Stimulated activated CD8-positive, alpha-beta memory T cell treated with anti-CD3 and anti-CD28 coated beads, Interleukin-15, amount 100 ng/mL, for 4 hours (primary cell): ENCODE measurements at places on chromosomes 7 and 10.
A peak's percentile ranks its signal among the peaks of the same experiment; 100 is the strongest.

GRCh38 chr10:95287281-95287680 is 3.5 kb downstream of the PDLIM1 start:
- DNase-seq = no peak

GRCh38 chr7:6425948-6426347 is 21.8 kb downstream of the DAGLB start:
- DNase-seq = no peak

- no peak for DNase-seq
Measured at GRCh38 chr10:2122431-2123124, 385.3 kb upstream of the ADARB2 start.

GRCh38 chr7:95469848-95470247 is 15.9 kb upstream of the ASB4 start:
- no peak for DNase-seq

GRCh38 chr7:70343519-70343918 is 745.2 kb downstream of the AUTS2 start:
- DNase-seq = no peak

- no peak for DNase-seq
Measured at GRCh38 chr7:66964411-66964810, 31.0 kb downstream of the SBDS start.

GRCh38 chr7:76383089-76383944 is 24.5 kb upstream of the YWHAG start:
- no peak for DNase-seq

DNA sequence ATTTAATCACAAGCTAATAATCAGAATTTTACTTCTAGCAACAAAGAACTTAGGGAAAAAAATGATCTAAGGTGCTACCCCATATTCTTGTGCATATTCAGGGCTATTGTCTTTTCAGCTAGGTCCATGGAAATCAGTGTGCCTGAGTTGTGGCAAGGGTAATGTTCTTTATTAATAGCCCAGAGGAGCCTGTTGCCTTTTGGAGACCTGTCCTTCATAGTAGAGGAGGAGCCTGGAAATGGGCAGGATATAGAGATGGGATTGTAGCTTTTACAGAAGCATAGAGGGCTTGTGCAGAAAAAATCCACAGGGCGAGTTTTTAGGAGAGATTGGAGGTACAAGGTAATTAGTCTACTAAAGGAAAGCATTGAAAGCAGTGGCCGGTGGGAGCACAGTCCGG is 38.9 kb downstream of the AGK start:
- DNase-seq = no peak

DNA sequence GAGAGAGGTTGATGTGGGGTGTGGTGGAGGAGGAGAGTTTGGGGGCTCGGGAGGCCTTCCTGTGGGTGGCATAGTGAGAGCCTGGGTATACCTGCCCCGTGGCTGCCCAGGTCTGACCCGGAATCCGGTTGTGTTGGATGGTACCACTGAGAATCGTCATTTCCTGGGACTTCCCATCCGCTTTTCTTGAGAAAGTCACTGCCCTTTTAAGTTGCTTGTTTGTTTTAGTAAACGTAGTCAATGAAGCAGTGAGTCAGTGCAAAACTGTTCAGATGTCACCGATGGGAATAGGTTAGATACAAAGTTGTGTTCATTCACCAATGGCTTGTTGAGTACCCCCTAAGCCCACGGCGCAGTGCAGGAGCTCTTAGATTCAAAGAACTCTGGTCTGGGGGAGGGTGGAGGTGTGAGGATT is 285.8 kb downstream of the CAMK1D start:
- DNase-seq = no peak

GRCh38 chr7:18144166-18144565 is 116.5 kb upstream of the PRPS1L1 start:
- DNase-seq = no peak

- no peak for DNase-seq
Measured at GRCh38 chr10:131774681-131775085, 126.1 kb upstream of the PPP2R2D start.

- no peak for DNase-seq
Measured at GRCh38 chr10:55091691-55092328, 290.8 kb upstream of the PCDH15 start.

DNA sequence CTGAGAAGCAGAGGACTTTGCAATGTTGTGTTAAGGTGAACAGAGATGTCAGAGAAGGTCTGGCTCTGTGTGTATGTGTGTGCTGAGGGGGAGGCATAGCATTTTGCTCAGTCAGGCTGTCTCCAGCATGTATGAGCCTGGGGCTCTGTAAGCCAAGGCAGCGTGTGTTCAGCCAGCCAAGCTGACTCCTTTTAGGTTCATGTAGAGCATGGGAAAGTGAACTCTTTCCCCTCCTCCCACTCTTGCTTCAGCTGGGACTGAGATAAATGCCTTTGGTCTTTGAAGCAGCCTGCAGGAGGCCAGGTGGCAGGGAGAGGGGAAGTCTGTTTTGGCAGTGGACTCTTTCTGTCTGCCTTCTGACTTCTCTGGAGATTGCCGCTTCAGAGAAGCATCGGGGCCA is 3.8 kb downstream of the SFXN2 start:
- DNase-seq = no peak

DNA sequence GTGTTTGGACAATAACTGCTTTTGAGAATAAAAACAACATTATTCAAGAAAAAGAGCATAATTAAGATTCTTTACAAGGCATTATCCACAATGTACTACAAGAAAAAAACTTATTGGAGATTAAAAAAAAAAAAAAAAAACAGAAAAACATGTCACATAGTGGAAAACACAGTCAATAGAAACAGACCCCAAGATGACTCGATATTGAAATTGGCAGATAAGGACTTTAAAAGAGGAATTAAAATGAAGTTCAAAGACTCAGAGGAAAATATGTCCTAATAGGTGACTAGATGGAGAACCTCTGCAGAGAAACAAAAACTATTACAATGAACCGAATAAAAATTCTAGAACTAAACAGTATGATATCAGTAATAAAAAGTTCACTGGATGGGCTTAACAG is 248.9 kb downstream of the CALN1 start:
- DNase-seq = no peak

DNA sequence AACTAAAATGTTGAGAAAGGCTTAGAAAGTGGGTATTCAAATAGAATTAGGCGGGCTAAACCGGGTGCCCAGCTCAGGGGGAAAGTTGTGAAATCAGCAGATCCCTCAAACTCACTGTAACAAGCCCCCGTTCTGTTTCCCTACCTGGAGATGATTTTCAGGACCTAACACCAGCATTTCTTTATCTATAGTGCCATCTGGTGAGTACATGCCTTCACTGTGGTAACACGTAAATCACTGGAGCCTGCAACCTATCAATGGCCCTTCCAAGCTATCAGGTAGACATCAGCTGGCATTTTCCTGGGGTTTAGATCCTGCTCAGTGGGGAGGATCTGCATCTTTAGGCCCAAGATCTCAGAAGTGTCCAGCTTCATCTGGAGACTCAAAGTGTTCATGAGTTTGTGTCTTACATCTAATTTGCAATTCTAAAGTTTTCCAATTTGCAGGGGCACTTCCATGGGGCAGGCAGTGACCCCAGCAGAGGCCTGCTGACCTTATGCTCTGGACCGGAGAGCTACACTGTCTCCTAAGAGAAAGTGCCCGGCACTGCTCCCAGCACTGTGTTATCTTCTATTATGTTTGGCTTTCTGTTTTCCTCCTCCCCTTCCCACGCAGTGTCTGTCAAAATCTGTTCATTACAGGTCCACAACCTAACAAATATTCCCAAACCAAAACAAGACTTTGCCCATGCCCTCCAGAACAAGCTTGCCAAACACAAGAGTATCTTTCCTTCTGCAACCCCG is 132.5 kb downstream of the LSM5 start:
- DNase-seq = no peak

- DNase-seq = peak; percentile 26
Measured at GRCh38 chr10:22550732-22551131, 163.6 kb downstream of the PIP4K2A start.

DNA sequence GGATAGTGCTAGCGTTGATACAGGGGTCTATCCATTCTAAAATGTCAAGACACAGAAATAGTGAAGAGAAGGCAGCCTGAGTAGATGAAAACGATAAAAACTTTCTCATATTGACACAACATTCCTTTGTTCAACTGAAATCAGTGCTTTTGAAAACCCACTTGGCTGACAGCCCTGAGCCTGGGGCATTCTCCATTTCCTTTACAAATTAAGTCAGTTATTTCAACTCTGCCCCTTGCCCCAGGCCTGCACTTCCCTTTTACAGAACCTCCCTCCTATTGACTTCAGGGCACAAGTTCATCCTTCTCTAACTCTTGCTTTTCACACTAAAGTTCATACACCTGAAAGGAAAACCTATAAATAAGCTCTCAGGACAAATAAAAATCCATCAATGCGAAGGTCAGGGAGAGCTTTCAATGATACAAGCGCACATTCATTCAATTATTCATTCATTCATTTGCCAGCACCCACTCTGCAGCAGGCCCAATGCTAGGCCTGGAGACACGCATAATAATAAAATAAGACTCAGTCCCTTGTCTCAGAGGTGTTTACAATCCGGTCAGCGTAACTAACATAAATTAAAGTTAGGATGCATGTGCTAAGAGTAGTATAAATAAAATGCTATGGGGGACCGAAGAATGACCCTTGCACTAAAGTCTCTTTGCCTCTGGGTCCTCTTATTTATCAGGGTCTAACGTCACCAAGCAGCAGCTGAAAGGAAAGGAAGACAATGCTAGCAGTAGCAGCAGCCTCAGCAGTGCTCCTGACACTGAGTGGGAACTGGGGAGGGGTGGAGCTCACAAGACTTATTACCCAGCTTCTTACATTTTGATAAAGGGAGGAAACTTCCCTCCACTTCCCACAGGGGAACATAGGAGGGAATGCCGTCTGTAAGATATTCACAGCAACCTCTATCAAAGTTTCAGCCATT is 134.8 kb downstream of the PDE1C start:
- no peak for DNase-seq

GRCh38 chr10:117900280-117900679 is 146.5 kb downstream of the RAB11FIP2 start:
- DNase-seq = no peak

- DNase-seq = no peak
Measured at GRCh38 chr7:55484241-55484640, 88.1 kb downstream of the VOPP1 start.

DNA sequence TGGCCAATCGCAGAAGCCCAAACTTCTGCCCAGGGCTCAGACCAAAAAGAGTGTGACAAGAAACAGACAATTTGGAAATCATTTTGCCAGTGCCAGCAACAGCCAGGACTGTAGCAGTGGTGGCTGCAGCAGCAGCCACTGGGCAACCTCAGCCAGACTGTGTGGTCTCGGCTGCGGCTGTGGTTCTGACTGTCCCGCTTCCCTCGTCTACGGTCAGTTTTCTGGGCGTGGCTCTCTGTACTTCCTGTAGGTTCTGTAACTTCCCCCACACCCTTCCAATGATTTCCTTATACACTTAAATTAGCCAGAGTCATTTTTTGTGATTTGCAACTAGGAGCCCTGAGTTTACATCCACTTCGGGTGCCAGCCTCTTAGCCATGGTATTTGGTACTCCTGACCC is 39.9 kb downstream of the CYTH3 start:
- no peak for DNase-seq

DNA sequence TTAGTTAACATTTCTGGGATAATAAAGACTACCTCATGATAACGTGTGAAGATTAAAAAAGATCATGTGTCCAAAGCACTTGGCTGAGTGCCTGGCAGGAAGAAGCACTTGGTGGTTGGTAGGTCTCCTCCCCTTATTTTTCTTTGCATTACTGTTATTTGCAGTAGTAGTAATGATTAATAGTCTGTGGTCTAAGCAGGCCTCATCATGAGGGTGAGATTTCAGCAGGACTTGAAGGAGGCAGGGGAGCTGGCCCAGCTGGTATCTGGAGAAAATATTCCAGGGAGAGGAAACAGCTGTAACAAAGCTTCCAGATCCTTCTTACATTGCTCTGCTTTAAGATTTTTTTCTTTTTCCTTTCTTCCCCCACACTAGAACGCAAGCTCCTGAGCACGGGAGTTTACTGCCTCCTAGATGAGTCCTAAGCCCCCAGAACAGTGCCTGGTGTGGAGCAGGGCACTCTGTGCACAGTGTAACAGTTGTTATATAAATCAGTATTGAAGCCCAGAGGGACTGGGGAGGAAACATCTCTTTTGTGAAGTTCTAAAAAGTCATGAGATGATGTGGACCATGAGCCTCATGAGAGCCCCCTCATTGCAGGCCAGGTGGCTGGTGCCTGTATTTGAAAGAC is 31.1 kb upstream of the RHEB start:
- no peak for DNase-seq

DNA sequence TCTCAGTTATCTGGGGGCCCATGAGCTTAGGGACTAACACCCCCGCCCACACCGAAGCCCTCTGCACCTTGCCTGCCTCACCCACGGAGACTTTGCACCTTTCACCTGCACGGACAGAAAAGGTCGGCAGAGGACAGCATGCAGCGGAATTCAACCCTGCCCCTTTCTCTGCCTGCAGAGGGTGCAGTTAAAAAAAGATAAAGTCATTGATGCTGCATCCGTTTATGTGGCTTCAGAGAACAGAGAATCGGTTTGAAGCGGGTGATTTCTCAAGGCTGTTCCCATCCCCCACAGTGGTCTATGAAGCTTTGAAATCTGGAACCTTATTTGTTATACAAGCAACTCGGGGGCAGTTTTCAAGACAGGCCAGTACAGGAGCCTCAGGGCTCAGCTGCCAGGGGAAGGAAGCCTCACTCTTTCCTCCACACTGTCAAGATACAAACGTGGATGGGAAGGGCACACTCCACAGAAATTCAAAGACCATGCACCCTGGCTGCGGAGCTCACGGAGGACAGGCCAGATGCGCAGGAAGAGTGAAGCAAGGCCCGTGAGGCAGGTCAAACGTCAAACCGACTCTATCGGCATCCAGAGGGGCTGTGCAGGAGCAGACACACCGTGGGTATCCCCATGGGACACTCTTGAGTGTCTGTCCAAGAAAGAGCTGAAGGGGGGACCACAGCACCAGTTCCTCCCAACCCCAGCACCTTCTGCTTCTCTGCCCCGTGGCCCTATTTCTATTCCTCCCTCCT is 66.3 kb downstream of the INSIG1 start:
- DNase-seq = no peak

DNA sequence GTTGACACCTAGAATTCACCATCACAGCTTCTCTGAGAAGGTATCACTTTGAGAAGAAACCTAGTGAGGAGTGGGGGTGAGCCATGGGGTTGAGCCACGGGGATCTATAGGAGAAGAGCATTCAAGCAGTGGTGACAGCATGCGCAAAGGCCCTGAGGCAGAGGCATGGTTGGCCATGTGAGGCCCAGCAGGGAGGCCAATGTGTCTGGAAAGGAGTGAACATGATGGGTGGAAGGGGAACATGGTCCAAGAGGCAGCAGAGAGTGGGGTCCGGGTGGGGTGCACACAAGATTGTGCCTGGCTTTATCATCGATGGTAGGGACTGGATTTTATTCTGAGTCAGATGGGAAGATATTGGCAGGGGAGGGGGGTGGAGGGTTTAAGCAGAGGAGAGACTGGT is 36.0 kb upstream of the LEP start:
- DNase-seq = no peak

GRCh38 chr10:16986406-16987205 is 143.0 kb downstream of the CUBN start:
- no peak for DNase-seq

GRCh38 chr7:48880851-48881250 is 43.5 kb upstream of the CDC14C start:
- DNase-seq = no peak
